ENCODE measurements at places on chromosomes 12 and 14.

- DNase-seq = peak; percentile 99
Observed at GRCh38 chr12:120230326-120230973, 29.5 kb upstream of the RPLP0 start.

DNA sequence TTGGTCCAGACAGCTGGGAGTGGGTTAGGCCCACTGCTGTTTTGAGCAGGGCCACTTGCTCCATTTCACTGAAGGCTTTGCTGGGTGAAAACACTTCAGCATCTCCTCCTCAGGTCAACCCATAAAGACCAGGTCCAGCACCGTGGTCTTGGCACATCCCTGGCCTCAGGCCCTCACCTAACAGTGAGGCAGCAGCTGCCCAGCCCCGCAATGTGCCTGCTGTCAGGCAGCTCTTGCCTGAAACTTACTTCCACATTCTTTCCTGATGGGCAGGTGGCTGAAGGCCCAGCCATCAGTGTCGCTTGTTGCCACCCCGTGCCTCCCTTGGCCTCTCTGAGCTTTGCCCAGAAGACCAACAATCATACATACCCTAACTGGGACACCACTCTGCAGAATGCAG, 54.4 kb downstream of the ANAPC7 start:
- no peak for DNase-seq

DNA sequence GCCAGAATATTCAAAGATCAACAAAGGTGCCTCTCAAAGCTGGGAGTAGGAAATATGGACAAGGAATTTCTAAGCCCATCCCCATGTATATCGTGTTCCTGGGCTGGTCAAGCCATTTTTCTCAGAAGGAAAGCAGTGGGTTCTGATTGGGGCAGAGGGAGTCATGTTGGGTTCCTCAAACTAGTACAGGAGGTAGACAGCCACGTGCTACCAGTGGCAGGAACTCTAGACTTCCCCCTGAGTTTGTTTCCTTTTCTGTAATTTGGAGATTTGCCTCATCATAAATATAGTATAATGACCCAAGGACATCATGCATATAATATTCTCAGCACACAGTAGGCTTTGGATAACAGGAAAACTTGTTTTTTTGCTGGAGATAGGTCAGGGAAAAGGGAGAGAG, 16.4 kb upstream of the PLEKHH1 start:
- no peak for DNase-seq

GRCh38 chr12:81896771-81897170, 137.6 kb upstream of the PPFIA2 start:
- DNase-seq = no peak

DNA sequence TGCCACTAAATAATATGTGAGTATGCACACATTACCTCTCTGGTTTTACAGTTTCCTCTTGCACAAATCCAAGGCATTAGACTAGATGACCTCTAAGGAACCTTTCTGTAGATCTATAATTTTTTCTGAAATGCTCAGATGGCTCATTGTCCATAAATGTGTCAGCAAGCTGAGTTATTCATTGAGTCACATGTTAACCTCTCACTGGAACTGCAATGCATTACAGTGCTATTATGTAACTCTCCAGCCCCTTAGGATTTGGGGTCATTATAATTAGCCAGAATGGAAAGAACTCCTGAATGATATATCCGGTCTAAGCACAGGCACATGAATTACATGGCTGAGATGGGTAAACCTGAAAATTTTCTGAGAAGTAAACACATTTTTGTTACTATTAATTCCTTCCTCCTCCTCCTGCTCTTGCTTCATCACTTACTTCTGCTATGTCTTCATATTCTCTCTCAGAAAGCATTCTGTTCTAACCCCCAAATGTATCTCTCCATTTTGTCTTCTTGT, 20.3 kb upstream of the DRAM1 start:
- DNase-seq = peak; percentile 83

All from fibroblast of skin of back (primary cell).